ENCODE measurements at places on chromosomes 16 and 17. TPM values are rescaled to one million over a fixed set of nuclear protein-coding genes. Genes with fewer than 3 reads are reported as not detected.

PPP1R27 gene
- not detected for polyA plus RNA-seq

MNT gene
- 0.28 TPM for polyA plus RNA-seq

SMCR8 gene
- 0.99 TPM for polyA plus RNA-seq

C16orf92 gene
- 0.36 TPM for polyA plus RNA-seq

CCL17 gene
- polyA plus RNA-seq, result not detected

KLHL11 gene
- 3.2 TPM for polyA plus RNA-seq

TP53TG3 gene
- not detected for polyA plus RNA-seq

POLR2A gene
- polyA plus RNA-seq, result 7.7 TPM

HSD11B2 gene
- 0.12 TPM for polyA plus RNA-seq

NPIPB9 gene
- 1.6 TPM for polyA plus RNA-seq

All from Purkinje cell (primary cell).